ENCODE measurements at places on chromosomes 7 and 10.

GRCh38 chr7:152588350-152588749 is 87.6 kb downstream of the XRCC2 start:
- DNase-seq, result no peak

- DNase-seq, result no peak
These were observed 673 bp downstream of the NDUFB8 start for GRCh38 chr10:100528921-100529474.

GRCh38 chr7:22564511-22565045 is 64.6 kb upstream of the STEAP1B start:
- DNase-seq, result no peak

GRCh38 chr7:79837915-79838314 is 296.7 kb upstream of the GNAI1 start:
- DNase-seq, result no peak
